KG1 (cell line): ENCODE measurements at places on chromosomes 11 and 22.

- DNase-seq, result no peak
Measured at GRCh38 chr22:30202531-30203006, 44.0 kb downstream of the LIF start.

DNA sequence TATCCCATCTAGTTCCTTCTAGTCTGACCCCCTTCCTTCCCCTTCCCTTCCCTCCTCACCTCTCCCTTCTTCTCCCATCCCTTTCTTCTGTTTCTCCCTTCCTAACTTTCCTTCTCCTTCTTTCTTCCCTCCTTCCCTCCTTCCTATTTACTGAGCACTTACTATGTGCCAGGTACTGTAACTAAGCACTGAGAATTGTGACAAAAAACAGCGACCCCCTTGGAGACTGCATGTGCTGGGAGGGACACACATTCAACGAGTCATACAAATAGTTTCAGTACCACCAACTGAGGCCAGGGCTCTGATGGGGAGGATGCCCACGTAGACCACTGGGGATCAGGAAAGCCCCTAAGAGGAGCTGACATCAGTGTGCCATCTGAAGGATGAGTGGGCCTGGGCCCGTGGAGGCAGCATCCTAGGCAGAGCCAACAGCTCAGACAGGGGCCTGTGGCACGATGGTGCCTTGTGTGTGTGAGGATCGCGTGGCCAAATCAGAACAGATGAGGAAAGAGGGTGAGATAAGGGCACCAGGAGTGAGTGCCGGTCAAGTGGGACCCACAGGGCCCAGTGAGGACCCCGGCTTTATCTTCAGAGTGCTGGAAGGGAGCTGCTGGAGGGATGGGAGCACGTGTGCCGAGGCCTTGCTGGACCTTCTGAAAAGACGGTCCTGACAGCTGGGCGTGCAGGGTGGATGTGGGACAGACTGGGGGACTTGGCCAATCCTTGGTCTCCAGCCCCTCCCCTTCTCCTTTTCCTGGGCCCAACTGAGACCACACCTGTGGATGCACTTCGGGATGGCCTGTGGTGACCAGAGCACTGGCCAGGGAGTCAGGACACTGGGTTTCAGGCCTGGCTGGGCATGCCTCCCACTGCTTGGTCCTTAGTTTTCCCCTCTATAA is 38.4 kb upstream of the CRYBB3 start:
- no peak for DNase-seq

DNA sequence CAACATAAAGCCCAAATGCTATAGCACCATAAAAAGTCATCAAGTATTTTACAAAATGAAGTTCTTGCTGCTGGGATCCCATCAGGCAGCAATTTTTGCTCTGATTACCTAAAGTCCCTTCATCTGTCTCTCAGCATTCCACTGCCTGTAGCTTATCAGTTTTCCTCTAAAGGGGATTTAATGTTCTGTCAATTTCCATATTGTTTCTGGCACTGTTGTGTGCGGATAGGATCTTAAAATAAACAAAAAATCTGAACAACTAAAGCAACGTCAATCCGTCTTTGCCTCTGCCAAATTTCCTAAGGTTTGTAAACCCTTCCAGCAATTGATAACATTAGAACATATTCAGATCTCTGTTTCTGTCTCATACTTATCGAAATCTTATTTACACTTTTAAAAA is 1126.3 kb upstream of the RAG2 start:
- DNase-seq, result no peak

DNA sequence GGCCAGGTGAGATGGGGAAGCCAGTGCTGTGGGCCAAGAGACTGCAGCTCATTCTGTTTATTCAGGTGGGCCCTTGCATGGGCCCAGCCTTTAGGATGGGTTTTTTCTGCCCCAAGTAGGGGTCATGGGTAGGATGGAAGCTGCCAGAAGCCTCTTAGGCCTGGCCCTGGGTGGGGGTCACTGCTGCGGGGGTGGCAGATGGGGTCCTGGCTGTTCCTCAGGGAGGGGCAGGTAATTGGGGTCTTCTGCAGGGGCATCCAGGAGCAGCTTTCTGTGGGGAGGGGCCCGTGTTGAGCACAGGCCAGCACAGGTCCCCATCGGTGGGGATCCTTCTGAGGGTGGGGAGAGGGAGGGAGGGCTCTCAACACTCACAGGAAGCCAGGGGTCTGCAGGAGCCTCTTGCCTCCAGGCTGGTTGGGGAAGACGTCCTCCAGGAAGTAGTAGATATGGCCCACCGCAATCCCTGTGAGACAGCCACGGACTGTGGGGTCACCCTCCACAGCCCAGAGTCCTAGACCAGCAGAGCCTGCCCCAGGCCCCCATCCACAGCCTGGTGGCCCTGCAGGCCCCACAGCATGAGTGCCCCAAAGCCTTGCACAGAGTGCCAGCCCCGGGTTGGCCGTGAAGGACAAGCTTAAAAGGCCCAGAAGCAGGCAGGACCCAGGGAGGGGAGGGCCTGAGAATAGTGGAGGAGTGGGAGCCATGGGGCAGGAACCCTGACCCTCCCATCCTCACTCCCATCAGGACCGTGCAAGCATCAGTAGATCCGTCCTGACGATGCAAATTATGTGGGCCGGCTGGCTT is 1.9 kb downstream of the DERL3 start:
- no peak for DNase-seq

DNA sequence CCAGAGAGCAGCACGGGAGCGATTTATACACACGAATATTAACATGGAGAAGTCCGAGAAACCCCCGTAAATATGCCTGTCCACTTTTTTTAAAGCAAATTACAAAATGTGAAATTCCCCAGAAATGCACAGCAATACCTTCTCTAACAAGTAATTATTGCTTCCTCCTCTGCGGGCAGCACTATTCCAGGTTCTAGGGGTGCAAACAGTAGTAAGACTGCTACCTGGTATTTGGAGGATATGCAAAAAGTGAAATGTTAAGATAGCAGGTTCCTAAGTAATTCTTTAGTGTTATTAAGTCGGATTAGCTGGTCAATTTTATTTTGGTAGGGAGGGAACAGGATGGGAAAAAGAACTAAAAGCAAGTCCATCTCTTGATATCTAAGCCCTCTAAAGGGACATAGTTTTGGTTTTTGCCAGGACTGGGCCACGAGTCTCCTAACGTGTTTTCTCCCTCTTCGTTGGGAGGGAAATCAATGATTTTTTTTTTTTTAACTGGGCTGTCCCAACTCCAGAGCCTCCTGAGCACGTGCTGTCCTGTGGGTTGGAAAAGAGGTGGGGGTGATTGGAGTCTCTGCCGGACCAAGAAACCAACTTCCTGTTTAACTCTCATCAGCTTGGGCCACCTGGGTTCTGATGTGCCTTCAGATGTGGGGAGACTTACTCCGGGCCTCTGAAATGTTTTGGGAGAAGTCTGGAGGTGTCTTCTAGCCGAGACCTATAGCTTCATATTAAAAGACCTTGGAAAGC is 1.7 kb upstream of the XBP1 start:
- peak; percentile 68 for DNase-seq

GRCh38 chr22:21026783-21027692 is 5.3 kb downstream of the SLC7A4 start:
- DNase-seq, result no peak

- no peak for DNase-seq
Measured at GRCh38 chr22:37379085-37379484, 48.2 kb downstream of the ELFN2 start.

- DNase-seq, result no peak
Measured at GRCh38 chr11:2149864-2150847, 10.9 kb downstream of the INS start.

GRCh38 chr11:13183094-13183825 is 94.3 kb upstream of the BMAL1 start:
- no peak for DNase-seq

- DNase-seq, result no peak
Measured at GRCh38 chr11:17852246-17852645, 117.7 kb downstream of the KCNC1 start.

DNA sequence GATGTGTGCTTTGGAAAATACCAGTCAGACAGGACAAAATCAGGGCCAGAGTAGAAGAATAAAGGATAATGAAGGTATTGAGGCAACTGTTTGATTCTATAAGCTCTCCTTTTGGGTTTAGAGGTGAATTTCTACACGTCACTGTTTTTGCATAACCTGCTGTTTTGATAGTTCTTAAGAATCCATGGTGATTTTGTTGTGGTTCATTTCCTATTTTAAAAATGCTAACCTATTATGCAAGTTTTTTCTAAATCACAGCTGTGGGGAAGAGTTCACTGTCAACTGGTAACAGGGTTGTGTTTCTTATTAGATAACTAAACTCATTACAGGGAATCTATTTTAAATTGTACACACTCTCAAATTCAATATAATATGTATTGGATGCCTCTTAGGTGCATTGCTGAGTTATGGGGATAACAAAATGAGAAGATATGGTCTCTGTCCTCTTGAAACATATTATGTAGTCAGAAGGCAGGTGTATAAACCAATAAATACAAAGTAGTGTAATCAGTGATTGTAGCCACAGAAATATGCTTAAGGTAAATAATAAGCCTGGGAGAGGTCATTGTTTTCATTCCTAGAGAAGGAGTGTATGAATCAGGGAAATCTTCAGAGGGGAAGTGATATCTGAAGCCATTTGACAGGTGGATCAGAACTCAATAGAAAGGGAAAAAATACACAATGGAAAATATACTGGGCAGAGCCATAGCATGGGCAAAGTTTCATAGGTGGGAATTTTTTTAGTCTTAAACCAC is 192.5 kb downstream of the FAT3 start:
- DNase-seq, result no peak

DNA sequence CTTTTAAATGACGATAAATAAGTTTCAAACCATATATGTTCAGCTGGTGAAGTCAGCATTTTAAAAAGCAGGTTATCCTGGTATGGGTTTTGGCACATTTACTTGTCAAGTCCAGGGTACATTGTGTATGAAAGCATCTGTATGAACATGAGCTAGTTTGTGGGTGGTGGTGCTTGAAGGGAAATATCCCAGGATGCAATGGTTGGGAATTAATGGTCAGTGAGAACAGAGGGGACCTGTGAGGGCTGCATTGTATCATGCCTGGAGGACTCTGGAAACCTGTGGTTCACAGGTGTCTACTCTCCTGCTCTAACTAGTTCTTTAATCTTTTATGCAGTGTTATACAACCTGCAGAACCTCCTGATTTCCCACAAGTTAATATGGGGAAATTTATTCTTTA is 5.8 kb downstream of the DEPDC7 start:
- DNase-seq, result no peak

GRCh38 chr22:50544746-50545253 is 899 bp upstream of the KLHDC7B start:
- DNase-seq, result no peak

DNA sequence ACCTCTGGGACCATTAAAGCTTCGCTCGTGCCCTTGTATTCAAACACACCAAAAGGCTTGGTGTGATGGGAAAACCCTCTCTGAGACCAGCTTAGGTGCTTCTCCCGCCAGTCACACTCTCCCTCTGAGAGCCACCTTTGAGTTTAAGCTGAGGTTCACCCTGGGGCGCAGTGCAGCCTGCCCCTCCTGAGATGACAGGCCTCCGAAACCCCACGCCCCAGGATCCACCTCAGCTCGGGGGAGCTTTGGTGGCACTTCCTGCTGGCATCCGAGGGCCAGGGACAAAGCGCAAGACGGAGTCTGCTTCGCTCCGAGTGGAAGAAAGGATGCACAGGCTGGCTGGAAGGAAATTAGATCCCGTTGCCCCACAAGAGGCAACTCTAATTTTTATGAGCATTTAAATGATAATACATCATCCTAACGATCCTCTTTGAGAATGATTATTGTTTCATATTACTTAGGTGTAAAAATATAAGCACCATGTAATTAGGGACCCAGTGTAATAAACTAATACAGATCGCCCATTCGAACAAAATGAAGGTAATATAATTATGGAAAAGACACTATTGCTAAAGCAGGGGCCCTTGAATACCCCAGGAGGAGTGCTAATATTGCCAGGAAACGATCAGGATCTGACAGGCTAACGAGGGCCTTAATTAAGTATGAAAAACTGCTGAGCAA is 134.7 kb downstream of the CEP164 start:
- no peak for DNase-seq

DNA sequence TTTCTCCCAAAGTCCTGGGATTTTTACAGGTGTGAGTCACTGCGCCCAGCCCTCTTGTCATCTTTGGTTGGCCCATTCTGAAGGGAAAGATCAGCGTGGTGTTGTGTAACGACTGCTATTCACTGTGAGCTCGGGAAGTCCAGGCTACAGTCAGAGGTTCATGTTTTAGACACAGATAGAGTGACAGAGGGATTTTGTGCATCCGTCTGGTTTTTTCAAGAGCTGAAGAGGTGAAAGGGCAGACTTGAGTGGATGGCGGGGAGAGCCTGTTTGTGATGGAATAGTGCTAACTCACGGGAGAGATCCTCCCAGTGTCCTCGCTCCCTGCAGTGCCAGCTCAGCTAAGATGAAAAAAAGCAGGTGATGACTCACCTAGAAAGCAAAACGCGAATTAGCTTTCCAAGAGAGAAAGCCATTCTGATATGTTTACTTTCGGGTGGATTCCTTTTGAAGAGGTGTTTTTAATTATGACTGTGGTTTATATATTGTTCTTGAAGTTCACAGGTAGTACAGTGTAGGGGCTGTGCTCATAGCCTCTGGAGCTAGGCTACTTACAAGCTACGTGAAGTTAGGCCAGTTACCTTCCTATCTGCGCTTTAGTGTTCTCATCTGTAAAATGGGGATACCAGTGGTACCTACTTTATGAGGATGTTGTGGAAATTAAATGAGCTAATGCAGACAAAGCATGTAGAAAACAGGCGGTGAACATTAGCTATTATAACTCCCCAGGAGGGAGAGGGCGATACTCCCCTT is 67.2 kb downstream of the C11orf91 start:
- DNase-seq, result no peak

GRCh38 chr11:130426223-130426836 is 2.1 kb downstream of the ADAMTS8 start:
- DNase-seq, result no peak

DNA sequence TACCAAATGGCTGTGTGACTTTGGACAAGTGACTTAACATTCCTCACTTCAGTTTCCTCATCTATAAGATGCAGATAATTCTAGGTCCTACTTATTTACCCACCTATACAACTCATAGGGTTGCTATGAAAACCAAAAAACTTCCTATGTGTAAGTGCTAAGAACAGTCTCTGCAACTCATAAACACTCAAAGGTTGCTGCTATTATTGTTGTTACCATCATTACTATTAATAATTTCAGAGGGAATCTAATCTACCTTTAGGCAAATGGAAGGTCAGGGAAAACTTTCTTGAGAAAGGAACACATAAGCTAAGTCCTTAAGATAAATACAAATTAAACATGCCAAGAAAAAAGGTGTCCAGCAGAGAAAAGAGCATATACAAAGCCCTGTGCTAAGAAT is 40.5 kb downstream of the SIK3 start:
- no peak for DNase-seq

- no peak for DNase-seq
Measured at GRCh38 chr11:78338138-78338537, 79.5 kb downstream of the GAB2 start.

DNA sequence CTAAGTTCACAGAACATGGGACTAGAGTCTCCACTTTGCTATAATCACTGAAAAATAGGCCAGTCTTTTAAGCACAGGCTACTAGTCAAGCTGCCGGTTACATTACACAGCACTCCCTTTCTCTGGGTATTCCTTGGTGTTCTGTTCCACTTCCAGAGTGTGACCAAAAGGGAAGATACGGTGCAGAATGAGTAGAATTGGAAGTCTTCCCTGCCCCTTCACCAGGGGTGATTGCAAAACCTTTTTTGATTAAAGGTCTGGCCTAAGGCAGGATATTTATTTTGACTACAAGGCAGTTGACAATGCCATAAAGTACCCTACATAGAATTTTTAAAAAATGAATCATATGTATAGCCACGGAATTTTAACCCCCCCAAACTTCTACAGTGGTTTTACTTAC is 59.6 kb upstream of the ADORA2A start:
- no peak for DNase-seq
